D341Med (cell line): ENCODE measurements at places on chromosomes 6 and 20.
A peak's percentile ranks its signal among the peaks of the same experiment; 100 is the strongest.

DNA sequence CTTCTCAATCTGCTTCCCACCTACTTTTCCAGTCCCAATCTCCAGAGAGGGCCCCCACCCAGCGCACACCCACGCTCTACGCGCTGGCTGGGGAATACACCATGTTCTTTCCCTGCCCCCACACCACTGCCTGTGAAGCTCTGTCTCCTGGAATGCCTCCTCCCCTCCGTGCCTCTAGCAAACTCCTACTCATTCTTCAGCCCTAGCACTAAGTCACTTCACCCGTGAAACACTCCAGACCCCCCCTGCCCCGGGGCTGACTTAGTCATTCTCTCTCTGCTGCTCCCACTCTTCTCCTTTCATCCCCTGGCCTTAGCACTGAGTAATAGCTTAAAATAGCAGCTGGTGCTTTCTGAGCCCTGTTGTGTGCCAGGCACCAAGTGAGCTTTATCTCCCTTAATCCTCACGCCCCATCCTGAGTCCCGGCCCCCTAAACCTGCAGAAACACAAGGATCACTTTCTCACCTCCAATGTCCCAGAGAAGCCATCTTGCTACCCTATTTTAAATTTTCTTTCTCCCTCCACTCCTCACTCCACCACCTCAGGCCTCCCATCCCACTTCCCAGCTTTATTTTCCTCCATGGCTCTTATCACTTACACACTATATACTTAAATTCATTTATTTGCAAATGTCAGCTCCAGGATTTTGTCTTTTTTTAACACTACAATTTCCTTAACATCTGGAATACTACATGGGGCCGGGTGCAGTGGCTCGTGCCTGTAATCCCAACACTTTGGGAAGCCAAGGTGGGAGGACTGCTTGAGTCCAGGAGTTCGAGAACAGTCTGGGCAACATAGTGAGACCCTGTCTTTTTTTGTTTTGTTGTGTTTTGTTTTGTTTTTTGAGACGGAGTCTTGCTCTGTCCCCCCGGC, 6.3 kb upstream of the PARD6B start:
- DNase-seq = peak; percentile 83

DNA sequence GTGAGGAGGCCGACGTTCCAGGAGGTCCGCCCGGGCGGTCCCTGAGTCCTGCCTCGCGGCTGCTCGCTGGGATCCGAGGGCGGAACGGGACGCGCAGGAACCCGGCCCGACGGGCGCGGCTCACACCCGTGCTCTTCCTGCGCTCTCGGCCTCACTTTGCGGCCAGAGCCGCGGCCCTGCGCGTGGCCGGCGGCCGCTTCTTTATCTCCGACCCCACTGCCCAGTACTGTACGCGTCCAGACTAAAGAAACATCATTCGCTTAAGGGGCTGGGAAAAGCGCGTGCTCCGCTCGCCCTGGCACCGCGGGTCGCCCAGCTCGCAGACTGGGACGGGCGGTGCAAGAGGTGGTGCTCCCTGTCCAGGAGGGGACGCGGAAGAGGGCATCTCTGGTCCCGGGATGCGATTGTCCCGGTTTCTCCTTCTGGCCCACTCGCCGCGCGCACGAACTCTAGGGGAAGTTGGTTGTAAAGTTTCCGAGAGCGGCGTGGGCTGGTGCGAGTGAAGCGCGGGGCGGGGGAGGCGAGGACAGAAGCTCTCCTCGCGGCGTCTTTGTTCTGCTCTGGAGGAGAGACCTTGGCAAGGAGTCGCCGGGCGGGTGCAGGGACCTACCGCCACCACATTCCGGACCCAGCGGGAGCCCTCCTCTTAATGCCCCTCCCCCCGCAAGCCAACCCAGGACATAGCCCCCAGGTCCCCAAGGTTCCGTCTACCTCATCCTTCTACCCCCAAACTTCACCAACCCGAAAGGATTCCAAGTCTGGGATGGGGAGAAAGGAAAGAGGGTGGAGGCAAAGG, 71.0 kb downstream of the SOX4 start:
- DNase-seq = peak; percentile 69

DNA sequence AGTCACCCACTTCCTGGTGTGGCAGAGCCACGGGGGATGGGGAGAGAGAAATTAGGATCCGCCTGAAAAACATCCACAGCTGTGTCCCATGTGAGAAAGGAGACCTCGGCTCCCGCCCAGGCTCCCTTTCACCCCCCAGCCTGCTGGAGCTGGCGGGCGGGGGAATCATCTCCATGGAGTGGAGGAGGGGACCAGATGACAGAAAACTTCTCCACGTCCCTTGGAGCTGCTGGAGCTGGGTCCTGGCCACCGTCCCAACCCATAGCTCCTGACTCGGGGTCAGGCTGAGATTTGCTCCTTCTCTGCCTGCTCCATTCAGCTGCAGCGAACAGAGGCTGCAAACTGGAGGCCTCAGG, 113.8 kb downstream of the CEBPB start:
- no peak for DNase-seq

GRCh38 chr6:159594750-159595117, 98.3 kb downstream of the SOD2 start:
- DNase-seq = no peak

DNA sequence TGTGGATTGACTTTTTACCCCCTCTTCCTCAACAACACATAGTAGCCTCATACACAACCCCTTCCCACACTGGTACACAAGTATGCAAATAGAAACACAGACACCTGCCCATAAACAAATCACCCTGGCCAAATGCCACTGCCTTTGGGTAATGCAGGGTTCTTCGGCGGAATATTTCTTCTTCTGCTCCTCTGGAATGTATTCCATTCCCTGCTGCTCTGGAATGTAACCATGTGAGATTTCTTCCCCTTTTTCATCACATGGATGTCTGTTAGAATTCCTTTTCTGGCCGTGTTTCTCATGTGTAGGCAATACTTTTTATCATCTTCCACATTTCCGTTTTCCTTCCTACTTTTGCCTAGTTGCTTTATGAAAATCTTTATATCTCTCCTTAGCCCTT, 76.1 kb upstream of the TPD52L1 start:
- DNase-seq = no peak

GRCh38 chr6:51513891-51514747, 573.3 kb downstream of the PKHD1 start:
- DNase-seq = no peak

- no peak for DNase-seq
Observed at GRCh38 chr6:28336284-28337120, 554 bp upstream of the ZSCAN31 start.

GRCh38 chr6:19714434-19715166, 122.6 kb upstream of the ID4 start:
- DNase-seq = no peak

GRCh38 chr6:140548366-140548765, 1173.9 kb upstream of the CITED2 start:
- no peak for DNase-seq

- DNase-seq = no peak
Observed at GRCh38 chr20:50758992-50759391, 27.6 kb downstream of the PARD6B start.

GRCh38 chr6:148021699-148022098, 320.9 kb upstream of the SASH1 start:
- no peak for DNase-seq

- DNase-seq = no peak
Observed at GRCh38 chr20:5524896-5525295, 208.1 kb upstream of the PROKR2 start.

GRCh38 chr6:161437851-161438250, 164.0 kb upstream of the AGPAT4 start:
- no peak for DNase-seq

DNA sequence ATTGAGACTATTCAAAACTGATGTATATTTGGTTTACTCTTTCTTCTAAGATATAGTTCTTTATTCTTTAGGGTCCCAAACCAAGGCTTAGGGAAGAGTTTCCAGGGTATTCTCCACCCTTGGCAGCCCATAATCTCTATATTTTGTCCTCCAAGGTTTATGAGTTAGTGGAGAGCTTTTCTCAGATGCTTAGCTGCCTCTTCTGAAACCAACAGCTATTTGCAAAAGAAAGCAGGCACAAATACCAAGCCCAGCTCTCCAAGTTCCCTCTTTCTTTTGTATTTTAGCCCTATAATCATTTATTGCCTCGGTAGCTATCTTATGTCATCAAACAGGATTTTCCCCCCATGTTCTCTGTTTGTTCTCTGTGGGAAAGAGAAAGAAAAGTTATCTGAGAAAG, 39.1 kb upstream of the RBM24 start:
- no peak for DNase-seq

DNA sequence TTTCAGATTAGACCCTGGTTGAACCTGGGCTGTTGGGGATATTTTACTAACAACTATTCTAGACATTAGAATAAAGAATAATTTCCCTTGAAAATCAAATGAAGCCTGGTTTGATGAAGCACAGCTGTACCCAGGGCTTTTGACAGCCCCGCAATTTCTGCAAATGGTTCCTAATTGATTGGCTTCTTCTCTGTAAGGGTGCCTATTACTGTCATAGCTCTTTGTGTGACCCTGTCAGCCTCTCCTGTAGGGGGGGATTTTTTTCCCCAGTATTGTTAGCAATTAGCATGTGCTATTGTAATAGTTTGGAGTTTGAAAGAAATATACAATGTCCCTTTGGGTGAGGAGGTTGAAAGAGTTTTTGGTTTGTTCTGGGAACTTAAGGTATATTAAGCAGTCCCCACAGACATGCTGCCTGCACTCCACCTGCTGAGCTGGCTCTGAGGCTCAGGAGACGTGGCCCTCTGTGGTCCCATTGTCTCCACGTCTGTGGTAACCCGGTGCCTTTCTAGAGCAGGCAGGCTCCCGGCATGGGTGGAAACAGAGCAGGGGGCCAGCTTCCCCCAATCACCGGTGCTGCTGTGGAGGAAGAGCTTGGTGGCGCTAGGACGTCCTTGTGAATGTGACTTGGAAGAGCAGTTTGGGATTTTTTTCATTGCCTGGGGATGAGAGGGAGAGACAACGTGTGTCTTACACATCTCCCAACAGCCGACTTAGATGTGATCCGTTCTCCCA, 47.3 kb upstream of the CLDN20 start:
- no peak for DNase-seq

GRCh38 chr6:5053864-5054244, 31.3 kb upstream of the PPP1R3G start:
- no peak for DNase-seq

GRCh38 chr20:20462185-20462584, 94.3 kb downstream of the INSM1 start:
- DNase-seq = no peak

DNA sequence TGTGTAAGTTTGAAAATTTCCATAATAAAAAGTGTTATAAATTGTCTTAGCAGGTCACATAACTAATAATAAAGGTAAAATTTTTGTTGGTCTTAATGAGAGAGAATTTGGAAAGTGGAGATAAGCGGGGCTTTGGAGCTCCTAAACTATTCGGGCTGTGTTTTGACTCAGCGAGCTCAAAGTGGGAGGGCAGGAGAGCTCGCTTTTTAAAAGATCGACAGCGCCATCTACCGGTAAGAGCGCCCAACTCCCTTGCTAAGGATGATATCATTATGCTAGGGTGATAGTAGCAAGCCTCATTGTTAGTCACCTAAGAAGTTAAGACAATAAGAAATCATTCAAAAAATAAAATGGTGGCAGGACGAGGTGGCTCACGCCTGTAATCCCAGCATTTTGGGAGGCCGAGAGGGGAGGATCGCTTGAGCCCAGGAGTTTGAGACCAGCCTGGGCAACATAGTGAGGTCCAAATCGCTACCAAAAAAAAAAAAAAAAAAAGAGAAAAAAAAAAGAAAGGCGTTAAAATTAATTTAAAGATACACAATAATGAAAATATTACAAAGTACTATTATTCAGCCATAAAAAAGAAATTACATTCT, 24.8 kb downstream of the C6orf15 start:
- DNase-seq = peak; percentile 81

DNA sequence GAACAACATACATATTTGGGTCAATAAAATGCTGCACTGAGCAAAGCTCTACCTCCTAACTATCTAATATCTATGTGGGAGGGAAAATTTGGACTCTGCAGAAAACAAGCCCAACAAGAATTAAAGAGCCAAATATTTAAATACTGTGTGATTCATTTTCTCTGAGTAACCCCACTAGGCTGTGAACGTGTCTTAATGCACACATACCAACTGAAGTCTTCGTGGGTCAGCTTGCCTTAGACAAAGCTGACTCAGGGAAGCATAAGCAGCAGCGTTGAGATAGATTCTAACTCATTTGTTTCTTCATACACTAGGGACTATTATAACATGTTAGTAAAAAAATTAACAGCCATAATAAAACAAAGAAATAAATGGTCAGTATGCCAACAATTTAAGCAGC, 114.3 kb downstream of the GJA1 start:
- DNase-seq = no peak

DNA sequence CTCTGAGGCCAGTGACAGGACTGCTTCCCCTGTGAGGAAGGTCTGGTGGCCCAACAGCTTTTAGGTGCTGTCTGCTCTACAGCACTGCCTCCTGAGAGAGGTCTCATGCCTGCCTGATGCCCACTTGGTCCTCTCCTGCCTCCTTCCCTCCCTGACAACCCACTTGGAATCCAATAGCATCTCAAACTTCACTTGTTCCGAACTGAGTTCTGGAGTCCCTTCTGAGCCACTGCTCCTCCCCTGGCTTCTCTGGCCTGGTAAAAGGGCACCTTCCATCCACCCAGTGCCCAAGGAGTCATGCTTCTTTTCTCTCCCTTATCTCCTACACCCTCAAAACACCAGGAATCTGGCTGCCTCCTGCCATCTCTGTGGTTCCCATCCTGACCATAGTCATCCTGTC, 1.9 kb downstream of the MAVS start:
- DNase-seq = no peak

- no peak for DNase-seq
Observed at GRCh38 chr20:61505508-61505907, 253.4 kb downstream of the CDH4 start.

DNA sequence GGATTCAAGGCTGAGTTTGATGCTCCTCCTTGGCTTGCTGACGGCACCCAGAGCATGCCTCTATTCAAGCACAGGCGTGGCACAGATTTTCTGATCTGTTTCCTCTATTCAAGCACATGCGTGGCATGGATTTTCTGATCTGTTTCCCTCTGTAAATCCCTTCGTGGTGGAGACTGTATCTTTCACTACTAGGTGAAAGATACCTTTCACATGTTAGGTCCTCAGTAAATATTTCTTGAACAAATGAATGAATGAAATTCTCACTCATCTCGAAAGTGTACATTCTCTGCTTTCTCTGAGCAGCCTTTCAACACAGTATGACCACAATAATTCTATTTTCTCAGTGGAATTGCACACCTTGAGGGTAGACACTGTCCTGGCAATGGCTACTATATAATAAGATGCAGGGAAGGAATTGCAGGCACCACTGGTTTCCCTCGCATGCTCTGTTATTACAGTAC, 72.6 kb upstream of the F13A1 start:
- no peak for DNase-seq

DNA sequence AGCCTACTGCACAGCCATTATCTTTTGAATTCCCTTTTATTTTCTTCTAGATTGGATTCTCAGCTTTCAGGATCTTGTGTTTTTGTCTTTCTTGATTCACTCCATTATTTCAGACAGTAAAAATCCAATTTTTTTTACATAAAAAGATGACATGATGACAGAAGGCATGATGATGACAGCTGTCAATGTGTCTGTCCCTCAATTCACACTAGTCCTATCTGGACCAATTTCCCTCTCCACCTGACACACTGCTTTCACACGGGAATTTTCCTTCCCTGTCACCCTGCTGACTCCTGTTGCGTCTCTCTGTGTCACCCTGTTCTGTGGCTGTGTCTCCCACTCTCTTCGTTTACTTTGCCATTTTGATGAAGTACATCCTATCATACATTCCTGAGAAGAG, 73.6 kb downstream of the KHDC1L start:
- DNase-seq = no peak

GRCh38 chr6:157326979-157327378, 3.7 kb upstream of the TMEM242 start:
- DNase-seq = no peak
